ENCODE measurements at places on chromosomes 4 and X. TPM values are rescaled to one million over a fixed set of nuclear protein-coding genes. Genes with fewer than 3 reads are reported as not detected.

The MAGEA1 gene
- not detected for polyA plus RNA-seq

The SOWAHB gene
- polyA plus RNA-seq: not detected

GRCh38 chr4:137610960-137611359 is 78.7 kb upstream of the PCDH18 start:
- no peak for DNase-seq

- DNase-seq: no peak
Measured at GRCh38 chrX:38276089-38276488, 51.2 kb downstream of the RPGR start.

DNA sequence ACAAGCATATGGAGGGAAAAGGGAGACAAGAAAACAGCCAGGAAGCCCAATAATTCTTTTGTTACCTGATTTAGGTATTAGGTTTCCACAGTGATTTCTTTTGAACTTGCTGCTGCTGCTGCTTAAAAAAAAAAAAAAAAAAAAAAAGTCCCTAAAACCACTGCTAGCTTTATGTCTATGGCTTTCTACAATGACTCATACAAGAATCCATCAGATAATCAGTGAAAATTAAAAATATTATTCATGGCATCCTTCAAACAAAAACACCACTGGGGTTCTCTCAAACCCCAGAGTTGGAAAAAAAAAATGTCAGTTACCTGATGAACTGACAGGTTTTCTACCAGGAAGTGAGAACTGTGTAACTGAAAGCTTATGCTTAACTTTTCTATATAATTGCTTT is 14.3 kb downstream of the EPHA5 start:
- no peak for DNase-seq

DNA sequence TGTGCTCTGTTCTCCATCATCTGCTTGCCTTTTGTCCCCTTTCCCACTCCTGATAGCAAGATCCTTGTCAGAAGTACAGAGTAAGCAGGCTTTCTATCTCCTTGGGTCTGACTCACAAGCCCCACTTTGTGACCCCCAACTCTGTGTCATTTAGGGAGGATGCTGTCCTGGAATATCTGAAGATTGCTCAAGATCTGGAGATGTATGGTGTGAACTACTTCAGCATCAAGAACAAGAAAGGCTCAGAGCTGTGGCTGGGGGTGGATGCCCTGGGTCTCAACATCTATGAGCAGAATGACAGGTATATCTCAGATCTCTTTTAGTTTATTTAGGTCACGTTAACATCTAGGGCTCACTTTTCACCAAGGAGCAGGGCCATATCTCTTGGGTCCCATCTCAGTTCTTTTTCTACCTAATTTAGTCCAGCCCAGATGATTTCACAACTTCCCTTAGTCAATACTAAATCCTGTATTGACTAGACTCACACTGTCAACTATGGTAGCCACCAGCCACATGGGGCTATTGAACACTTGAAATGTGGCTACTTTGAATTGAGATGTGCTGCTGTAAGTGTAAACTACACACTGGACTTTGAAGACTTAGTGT is 64.3 kb downstream of the MSN start:
- no peak for DNase-seq

The REELD1 gene
- polyA plus RNA-seq: not detected

The AKAP14 gene
- polyA plus RNA-seq: not detected

The ATP7A gene
- polyA plus RNA-seq: 4.6 TPM

- no peak for DNase-seq
Measured at GRCh38 chrX:107787827-107788226, 10.3 kb downstream of the NCBP2L start.

DNA sequence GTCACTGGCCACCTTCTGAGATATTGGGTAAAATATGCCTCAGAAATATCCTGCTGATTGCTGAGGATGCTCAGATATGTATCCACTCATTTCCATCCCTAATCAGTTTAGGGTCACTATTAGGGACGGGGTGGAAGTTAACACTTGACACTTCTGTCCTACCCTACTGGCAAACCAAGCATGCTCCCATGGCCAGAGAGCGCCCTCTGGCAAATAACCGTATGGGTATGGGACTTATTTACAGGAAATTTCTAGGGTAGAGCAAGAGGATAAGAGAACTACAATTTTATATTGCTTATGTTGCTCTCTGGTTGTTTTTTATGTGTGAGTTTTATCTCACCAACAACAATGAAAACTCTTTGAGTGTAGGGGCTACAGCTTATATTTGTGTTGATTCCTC is 86.8 kb upstream of the TSPAN7 start:
- DNase-seq: no peak

The SCD5 gene
- polyA plus RNA-seq: 2.6 TPM
